ENCODE measurements at places on chromosomes 2 and 18.
A peak's percentile ranks its signal among the peaks of the same experiment; 100 is the strongest.

DNA sequence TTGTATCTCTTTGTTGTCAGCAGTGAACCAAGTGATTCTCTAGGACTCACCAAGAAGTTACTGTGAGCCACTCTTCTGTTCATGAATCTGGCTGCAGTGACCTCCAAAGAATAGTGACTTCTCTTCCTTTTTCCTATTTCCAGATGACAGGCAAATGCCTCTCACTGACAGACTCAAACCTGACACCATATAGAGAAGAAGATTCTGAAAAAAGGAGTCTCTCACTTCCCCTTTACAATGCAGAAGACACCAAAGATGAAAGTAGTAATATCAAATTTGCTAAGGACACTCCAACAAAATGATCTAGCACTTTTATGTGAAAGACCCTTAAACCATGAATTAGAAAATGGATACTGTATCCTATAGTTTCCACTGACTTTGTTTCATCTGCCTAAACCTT is 44.4 kb upstream of the SETBP1 start:
- DNase-seq: no peak

DNA sequence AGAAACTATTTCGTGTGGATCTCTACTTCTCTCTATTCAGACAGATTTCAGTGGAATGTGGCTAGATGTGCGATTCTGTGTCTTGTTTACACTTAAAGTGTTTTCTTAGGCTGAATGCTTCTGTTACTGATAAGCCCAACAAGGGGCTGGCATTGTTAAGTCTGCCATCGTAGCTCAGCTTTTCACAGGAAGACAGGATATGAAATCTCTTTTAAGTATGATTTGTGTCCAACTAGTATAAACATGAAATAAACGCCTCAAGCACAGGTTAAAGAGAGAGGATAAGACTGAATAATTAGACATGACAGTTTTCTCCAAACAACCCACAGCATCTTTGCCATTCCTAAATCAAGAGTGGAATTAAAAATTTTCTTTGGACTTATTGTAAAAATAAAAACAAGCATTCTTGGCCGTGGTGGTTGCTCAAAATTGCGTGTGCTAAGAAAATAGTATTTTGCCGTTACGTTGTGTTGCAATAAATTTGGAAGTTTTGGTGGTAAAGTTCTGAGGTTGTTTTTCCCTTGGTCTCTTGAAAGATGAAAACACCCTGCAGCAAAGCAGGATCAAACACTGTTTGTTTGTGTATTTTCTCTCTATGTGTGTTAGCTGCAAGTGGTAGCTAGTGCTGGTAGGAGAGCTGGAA is 1.0 kb downstream of the VIT start:
- DNase-seq: no peak

GRCh38 chr18:62131301-62131909 is 55.5 kb downstream of the PIGN start:
- DNase-seq: no peak

GRCh38 chr2:147792966-147793617 is 51.7 kb upstream of the ACVR2A start:
- no peak for DNase-seq

- peak; percentile 26 for DNase-seq
Measured at GRCh38 chr2:119730671-119731177, 29.0 kb upstream of the PTPN4 start.

- DNase-seq: no peak
Measured at GRCh38 chr2:157415591-157416101, 28.2 kb downstream of the CYTIP start.

- no peak for DNase-seq
Measured at GRCh38 chr18:32930695-32931301, 158.0 kb upstream of the KLHL14 start.

GRCh38 chr2:42675815-42676214 is 88.1 kb downstream of the OXER1 start:
- no peak for DNase-seq

GRCh38 chr2:26723991-26724750 is 31.6 kb downstream of the KCNK3 start:
- DNase-seq: no peak

DNA sequence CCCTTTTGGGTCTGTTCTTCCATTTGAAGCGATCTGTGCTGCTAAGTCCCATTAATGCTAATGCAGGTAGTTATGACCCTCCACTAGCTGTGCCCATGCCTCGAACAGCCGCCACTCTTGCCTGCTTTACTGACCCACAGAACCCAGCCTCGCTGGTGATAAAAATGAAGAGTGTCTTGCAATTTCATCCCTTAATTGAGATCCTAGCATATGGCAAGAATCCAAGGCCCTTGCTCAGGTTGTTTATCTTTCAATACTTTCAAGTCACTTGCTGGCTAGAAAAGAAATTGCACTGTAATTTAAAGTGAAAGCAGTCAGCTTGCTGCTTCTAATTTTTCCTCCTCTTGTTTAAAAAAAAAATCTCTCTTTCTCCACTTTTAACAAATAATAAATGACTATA is 73.6 kb downstream of the ZNF521 start:
- DNase-seq: no peak

DNA sequence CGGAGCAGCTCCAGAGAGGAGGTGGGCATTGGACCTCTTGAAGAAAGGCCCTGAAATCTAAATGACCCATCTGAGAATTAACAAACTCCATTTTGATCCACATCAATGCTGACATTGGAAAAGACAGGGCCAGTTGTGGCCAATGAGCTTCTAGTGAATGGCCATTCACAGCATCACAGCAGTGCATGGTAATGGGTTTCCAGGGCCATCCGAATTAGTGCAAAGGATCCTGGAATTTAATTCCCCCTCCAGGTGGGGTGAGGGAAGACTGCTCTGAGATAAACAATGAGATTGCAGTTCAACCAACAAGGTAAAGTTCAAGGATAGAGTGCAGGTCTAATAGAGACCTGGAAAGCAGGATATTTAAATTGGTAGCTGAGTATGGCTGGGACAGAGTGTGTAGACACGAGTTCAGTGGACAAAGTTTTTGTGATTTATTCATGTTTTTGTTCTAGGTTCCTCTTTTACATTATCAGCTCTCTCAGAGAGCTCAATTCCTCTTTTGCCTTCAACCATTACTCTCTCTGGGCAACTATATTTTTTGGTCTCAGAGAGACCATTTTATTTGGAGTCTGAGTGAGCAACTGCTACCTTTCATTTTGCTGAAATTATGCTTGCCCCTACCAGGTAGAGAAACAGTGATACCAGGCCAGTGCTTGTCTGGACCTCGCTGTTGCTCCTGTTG is 5.0 kb downstream of the TACR1 start:
- no peak for DNase-seq

GRCh38 chr2:227198866-227199265 is 34.4 kb downstream of the COL4A3 start:
- no peak for DNase-seq

DNA sequence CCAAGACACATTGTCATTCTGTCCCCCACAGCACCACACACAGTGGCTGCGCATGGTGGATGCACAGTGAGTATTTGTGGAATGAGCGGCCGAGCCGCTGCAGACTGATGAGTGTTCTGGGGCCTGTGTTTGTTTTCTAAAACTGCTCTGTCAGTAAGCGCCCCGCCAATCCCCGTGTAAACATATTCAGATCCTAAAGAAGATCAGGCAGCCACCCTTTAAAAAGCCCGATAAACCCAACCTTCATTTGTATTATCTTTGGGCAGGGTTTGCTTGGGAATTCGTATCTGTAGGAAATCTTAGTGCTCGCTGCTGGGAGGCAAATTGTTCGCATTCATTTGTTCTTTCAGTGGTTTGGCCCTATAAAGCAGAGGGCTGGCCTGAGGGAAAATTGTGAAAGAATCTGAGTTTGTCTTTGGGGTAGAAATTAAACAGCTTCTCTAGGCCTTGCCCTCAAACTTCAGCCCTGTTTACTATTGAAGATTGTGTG is 68.6 kb downstream of the TGOLN2 start:
- DNase-seq: peak; percentile 74

DNA sequence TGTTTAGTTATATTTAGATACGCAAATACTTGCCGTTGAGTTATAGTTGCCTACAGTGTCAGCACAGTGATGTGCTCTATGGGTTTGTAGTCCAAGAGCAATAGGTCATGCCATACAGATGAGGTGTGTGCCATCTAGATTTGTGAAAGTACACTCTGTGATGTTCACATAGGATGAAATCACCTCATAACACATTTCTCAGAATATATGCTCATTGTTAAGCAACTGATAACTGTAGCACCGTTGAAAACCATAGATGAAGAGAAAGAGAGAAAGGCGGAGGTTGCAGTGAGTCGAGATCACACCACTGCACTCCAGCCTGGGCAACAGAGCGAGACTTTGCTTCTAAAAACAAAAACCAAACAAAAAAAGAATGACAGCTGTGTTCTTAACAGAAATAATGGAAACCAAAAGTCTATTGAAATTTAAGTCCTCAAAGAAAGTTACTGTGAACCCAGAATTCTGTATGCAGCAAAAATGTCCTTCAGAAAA is 9.5 kb downstream of the DGKD start:
- no peak for DNase-seq

- DNase-seq: peak; percentile 61
Measured at GRCh38 chr2:71100195-71100964, 29.6 kb downstream of the MCEE start.

DNA sequence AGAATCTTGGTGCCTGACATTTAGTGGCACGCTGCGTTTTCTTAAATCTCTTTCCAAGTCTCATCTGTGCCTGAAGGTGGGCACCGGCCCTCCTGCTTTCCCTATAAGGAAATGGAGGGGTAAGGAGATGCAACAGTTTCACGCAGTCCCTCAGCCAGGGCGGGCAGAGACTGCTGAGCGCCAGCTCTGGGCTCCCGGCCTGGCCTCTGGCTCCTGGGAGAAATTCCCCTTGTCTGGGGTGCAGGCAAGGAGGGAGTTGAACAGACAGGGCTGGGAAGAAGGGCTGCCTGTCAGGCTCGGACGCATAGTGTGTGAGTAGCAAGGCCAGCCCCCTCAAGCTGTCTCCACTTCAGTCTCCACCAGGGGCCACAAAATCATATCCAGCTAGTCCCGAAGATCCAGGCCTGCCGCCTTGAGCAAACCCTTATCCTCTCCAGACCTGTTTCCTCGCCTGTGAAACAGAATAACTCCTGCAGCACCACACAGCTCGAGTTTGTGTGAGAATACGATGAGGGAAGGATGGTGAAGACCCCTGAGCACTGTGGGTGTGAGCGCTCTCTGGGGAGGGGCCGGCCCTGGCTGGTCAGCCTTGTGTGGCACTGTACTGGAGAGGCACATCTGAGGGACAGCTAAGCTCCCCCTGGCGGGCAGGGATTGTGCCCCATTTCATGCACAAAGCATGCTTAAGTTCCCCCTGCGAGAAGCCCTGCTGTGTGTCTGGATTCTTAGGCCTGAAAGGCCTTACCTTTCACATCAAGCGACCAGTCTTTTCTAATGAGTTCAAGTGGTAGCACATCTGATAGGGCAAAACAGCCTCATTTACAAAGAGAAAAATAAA is 33.8 kb downstream of the SDC1 start:
- peak; percentile 72 for DNase-seq

DNA sequence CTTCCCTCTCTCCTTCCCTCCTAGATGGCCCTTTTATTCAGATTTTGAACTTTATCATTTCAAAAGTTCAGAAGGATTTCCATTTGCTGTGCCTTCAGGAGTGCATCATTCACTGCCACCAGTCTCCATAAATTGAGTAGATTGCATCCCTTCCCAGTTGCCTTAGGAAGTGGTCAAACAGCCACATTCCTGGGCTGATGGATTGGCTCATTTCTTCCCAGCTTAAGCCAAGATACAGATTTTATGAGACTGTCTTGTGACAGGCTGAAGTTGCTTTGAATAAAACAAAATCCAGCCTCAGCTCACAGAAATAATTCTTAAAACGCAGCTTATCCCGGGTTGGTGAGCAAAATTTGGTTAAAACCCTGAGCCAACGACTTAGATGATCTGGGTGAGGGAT is 9.8 kb downstream of the NRP2 start:
- DNase-seq: no peak

GRCh38 chr2:231960810-231961348 is 634 bp upstream of the DIS3L2 start:
- DNase-seq: no peak

DNA sequence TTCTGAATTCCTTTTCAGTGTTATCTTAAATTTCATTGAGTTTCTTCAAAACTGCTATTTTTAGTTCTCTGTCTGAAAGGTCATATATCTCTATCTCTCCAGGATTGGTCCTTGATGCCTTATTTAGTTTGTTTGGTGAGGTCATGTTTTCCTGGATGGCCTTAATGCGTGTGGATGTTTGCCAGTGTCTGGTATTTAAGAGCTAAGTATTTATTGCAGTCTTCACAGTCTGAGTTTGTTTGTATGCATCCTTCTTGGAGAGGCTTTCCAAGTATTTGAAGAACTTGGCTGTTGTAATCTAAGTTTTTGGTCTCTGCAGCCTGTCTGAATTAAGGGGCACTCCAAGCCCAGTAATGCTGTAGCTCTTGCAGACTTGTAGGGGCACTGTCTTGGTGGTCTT is 249.3 kb downstream of the ZNF385B start:
- no peak for DNase-seq

DNA sequence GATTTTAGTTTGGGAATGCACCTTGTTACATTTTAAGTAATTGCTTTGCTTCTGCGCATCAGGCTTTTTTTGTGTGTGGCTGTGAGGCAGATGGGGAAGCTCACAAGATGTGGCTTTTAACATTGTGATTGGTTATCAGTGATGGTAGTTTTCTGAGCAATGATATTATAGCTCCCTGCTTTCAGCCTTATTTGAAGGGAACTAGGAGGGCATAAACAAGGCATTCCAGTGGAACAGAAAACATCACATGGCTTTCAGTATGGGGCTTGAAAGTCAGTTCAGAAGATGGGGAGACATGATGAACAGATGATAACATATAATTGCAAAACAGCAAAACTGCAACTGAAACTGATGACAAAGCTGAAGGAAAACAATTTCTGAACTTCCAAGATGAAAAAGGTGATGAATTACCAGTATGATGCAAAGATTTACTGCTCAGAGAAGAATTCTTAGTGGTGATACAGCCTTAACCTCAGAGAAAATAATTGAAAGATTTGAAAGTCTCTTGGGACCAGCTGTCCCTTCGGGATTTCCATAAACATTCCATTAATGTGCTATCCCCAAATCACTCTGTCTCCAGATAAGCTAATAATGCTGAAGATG is 439.7 kb downstream of the RND3 start:
- no peak for DNase-seq
